Vagina (tissue), 2 donors: ENCODE measurements at places on chromosomes 12 and 14.

DNA sequence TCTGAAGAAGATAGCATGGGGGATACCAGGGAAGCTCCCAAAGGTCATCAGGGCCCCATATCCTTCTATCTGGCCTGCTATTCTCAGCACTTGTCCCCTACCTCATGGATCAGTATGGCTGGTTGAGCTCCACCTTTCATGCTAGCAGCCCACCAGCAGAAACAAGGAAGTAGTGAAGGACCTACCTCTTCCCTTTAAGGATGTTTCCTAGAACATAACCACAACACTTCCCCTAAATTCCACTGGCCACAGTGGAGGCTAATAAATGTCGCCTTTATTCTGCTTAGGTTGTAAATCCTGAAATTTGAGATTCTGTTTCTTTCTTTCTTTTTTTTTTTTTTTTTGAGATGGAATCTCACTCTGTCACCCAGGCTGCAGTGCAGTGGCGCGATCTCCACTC lies 128.6 kb upstream of the PARP11 start:
- DNase-seq = no peak

- no peak for DNase-seq
Measured at GRCh38 chr12:77949943-77950342, 119.2 kb downstream of the NAV3 start.

DNA sequence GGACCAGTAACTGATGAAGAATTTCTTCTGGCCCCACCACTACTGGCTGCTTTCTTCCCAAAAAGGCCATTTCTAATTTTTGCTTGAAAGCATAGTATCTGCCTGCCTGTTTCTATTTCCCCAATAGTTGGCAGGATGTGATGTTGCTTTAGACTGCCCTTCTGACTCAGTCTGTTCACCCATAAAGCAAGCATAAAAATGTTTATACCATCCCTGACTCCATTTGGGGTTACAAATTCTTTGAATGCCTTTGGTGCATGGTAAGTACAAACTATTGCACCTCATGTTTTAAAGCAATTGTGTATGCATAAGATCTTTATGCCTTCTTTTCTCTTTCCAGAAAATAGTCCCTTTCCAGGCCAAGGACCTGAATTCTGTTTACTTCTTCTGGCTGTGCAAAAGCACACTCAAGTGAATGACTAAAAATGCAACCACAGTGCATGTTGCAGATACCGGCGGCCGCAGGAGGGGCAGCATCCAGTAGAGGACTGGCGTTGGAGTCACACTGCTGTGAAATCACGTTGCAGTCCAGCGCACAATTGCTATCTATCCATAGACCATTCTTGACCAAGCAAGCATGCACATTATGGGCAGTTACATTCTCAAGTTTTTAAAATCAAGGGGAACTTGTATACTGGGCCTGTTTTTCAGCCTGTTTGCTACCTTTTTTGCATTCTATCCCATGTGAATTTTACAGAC lies 82.4 kb downstream of the SLC5A8 start:
- no peak for DNase-seq

DNA sequence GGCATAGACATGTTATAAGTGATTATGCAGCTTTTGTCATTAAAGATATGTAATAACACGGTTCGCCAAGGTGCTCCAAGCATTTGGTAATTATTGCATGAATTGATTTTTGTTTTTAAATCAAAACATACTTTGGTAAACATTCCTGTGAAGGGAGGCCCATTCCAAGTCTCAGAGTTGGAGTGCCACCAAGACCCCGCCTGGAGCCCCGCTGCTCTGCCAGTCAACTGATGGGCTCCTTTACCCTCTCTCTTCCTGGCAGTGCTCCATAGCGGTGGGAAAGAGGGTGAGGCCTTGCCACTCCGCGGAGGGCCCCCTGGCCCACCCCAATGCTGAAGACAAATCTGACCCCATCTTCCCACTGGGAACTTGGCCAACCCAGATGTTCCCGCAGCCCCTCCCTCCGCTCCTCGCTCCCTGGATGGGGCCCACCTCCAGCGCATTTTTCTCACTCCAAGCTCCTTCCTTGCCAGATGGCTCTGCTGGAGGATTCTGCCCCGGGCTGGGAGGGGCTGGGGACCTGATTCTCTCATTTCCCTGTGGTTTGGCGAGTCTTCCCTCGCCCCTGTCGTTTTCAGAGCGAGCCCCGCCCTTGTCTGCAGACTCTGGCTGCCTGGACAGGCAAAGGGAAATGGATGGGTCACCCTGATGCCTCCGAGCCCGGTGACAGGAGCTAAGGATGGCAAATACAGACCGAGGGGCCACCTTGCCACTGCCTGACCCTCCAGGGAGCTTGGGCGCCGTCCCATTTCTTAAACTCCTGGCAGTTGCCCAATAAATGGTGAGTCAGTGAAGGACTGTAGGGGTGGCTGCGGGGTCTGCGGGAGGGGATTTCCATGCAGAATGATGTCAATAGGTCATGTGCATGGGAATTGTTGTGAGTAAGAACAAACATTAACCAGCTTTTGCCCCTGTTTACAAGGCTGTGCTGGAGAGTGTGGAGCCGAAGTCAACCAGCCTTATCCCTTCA lies 9.2 kb upstream of the PAPLN start:
- DNase-seq = no peak

GRCh38 chr12:40194846-40195245 lies 30.0 kb upstream of the LRRK2 start:
- DNase-seq = no peak
